ENCODE measurements at places on chromosomes 16 and 17.

DNA sequence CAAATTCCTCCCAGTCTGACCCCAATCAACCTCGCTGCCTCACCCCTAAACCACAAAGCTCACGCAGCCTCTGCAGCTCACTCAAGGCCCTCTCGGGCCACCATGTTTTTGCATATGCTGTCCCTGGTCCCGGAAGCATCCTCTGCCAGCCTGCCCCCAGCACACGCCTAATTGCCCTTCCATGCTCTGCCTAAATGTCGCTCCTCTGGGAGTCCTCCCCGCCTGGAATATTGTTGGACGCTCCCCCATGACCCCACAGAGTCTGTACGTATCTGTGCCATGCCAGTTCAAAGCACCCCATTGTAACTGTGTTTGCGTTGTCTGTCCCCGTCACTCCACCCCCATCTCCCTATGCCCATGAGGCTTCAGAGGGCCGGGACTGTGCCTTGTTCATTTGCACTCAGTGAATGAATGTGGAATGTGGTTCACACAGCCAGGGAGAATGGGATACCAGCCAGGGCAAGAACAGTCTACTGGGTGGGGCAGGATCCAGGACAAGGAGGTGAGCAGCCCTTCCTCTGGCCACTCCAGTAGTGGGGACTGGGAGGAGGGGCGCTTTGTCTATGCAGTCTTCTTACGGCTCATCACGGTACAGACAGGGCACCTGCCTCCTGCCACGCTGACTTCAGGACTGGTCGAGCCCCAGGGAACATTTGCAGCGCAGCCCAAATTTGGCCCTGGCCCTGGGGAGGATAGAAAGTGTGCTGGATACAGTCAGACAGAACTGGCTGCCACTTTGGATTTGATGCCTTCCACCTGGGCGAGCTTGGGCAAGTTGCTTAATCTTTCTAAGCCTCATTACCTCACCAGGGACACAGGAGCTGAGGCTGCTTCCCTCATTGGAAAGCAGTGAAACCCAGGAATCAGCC lies 48.5 kb downstream of the NOS2 start:
- no peak for DNase-seq

GRCh38 chr17:76405967-76406647 lies 21.7 kb downstream of the SPHK1 start:
- DNase-seq = no peak

GRCh38 chr17:6488008-6488539 lies 43.8 kb downstream of the PIMREG start:
- no peak for DNase-seq

DNA sequence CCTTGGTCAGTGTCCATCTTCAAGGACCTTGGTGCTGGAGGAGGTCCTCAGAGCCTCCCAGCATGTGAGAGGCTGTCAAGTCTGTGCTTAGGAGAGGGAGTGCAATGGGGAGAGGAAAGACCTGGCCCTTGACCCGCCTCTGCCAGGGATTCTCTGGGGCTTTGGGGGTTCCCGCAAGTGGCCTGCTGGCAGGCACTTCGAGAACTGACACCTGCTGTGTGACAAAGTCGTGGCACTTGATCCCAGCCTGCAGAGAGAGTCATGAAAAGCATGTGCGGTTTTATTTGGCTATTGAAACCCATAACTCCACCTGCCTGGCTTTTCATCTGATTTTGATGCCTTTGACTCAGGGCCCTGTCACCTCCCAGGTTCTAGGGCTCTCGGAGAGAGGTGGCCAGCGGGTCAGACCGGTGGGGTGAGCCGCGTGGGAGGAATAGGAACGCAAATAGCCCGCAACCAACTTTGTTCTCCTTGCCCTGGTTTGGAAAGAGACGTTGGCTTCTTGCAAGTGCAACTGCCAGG lies 42.8 kb upstream of the GSE1 start:
- no peak for DNase-seq

- DNase-seq = no peak
These were observed 394 bp upstream of the PRM3 start for GRCh38 chr16:11273721-11274324.
